ENCODE measurements at places on chromosomes 7 and 10. TPM values are rescaled to one million over a fixed set of nuclear protein-coding genes. Genes with fewer than 3 reads are reported as not detected.

TRIM74 gene
- 1.1 TPM for total RNA-seq

NRAP gene
- total RNA-seq = not detected

FAM200A gene
- total RNA-seq = 6.7 TPM

POLD2 gene
- 48.3 TPM for total RNA-seq

DPYSL4 gene
- 2.1 TPM for total RNA-seq

SMURF1 gene
- total RNA-seq = 32.0 TPM

MYO1G gene
- 36.3 TPM for total RNA-seq

ACBD7 gene
- not detected for total RNA-seq

COX15 gene
- total RNA-seq = 33.1 TPM

EVX1 gene
- not detected for total RNA-seq

GNAT3 gene
- total RNA-seq = not detected

LBX1 gene
- not detected for total RNA-seq

SLC18A2 gene
- total RNA-seq = 6.3 TPM

NCF1 gene
- 50.8 TPM for total RNA-seq

SPDYE9 gene
- total RNA-seq = not detected

BAMBI gene
- total RNA-seq = 7.9 TPM

TMEM213 gene
- 1.9 TPM for total RNA-seq

CYP17A1 gene
- total RNA-seq = 0.80 TPM

FAM25C gene
- not detected for total RNA-seq

DRGX gene
- not detected for total RNA-seq

PLPP4 gene
- not detected for total RNA-seq

IKZF1 gene
- 61.9 TPM for total RNA-seq

POU6F2 gene
- not detected for total RNA-seq

PPP1R9A gene
- total RNA-seq = 28.9 TPM

GHRHR gene
- total RNA-seq = not detected

KLF14 gene
- total RNA-seq = not detected

MBL2 gene
- total RNA-seq = not detected

PPRC1 gene
- 32.7 TPM for total RNA-seq

CUZD1 gene
- 0.56 TPM for total RNA-seq

IFIT1B gene
- not detected for total RNA-seq

GRID1 gene
- 2.5 TPM for total RNA-seq

NUDCD3 gene
- 87.6 TPM for total RNA-seq

SUN3 gene
- total RNA-seq = not detected

MCU gene
- total RNA-seq = 24.2 TPM

FBXO24 gene
- total RNA-seq = 0.74 TPM

HOXA11 gene
- total RNA-seq = not detected

Data from lower lobe of right lung (tissue), 2 donors.